ENCODE measurements at places on chromosomes 2 and 18.
A peak's percentile ranks its signal among the peaks of the same experiment; 100 is the strongest.

DNA sequence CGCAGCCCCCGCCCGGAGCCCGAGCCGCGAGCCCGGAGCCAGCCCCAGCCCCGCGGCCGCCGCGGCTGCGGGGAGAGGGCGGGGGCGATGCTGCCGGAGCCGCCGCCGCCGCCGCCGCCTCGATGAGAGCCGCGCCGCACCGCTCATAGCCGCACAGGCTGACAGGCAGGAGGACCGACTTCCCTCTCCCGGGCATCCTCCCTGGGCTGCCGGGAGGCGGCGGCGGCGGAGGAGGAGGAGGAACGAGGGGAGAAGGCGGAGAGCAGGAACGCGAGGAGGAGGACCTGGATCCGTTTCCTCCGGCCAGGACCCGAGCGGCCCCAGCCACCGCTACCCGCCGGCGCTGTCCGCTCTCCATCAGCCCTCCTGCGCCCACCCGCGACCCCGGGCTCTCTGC is 370 bp downstream of the KLHL29 start:
- peak; percentile 68 for DNase-seq

DNA sequence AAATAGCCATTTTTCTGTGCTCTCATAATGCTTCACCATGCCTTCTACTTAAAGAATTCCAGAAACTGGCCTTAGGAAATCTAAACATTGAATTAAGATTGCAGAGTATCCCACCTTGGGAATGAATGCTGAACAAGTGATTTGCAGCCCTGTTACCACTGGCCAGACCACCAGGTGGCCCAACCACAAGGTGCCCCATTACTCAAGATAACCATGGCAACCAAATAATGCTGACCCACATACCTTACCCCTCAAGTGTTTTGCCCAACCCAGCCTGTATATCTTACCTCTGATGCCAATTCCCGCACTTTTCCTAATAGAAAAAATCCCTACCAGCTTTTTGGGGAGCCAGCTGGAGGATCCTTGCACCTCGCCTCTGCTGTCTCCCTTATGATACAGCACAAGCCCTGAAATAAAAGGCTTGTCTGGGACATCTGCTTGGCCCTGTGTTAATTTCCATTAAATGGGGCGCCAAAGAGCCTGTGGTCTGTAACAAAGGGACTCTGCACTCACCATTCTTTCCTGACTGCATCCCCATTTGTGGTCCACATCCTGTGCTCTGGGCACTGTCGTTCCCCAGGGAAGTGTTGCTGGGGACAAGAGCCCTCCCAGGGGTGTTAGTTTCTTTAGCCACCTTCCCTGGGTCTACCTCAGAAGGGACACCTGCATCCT is 17.3 kb upstream of the KCNF1 start:
- no peak for DNase-seq

GRCh38 chr2:221377597-221377996 is 194.5 kb downstream of the EPHA4 start:
- DNase-seq = no peak

- no peak for DNase-seq
Measured at GRCh38 chr2:240903191-240904060, 2.7 kb upstream of the CROCC2 start.

GRCh38 chr2:229931241-229931640 is 8.9 kb downstream of the FBXO36 start:
- DNase-seq = no peak

DNA sequence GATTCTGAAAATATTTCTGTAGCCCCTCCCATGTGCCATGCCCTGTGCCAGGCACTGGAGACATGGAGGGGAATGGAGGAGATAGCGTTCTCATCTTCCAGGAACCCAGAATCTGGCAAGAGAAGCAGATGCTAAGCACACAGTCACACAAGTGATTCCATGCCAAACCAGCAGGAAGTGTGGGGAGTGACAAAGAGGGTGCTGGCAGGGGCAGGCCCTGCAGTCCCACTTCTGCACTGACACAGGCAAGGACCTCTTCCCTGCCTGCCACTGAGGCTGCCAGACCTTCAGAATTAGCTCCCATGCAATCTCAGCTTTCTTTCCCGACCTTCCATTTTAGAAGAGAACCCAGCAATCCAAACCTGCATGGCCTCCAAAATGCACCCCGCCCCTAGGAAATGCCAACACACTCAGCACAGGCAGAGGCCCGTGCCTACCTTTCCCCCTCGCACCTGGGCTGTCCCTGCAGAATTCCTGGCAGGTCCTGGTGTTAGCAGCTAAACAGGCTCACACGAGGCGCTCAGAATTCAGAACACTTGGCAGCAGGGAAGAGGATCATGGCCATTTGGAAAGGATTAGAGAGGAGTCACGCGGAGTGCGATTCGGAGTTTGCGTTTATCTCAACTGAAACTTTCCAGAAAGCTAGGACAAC is 155.3 kb downstream of the MSH2 start:
- DNase-seq = no peak

GRCh38 chr2:47819834-47820233 is 36.9 kb downstream of the MSH6 start:
- DNase-seq = no peak

DNA sequence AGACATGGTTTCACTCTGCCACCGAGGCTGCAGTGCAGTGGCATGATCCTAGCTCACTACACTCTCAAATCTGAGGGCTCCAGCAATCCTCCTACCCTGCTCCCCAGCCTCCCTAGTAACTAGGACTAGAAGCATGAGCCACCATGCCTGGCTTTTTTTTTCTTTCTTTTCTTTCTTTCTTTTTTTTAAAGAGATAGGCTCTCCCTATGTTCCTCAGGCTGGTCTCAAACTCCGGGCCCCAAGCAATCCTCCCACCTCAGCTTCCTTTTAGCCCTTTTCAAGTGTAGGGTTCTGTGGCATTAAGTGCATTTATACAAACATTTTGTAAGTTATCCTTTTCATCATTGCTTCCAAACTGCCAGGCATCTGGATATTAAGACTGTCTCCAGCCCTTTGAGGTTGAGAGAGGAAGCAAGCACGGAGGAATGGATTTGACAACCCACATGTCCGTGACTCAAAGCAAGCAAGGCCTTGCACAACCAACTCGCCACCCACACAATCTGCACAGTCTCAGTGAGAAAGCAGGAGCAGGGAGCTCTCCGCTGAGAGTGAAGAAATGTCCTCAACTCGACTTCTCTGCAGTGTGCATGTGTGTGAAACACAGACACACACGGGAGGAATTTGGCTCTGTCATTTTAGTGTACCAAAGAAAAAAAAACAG is 65.6 kb downstream of the ATP8B1 start:
- DNase-seq = peak; percentile 35

DNA sequence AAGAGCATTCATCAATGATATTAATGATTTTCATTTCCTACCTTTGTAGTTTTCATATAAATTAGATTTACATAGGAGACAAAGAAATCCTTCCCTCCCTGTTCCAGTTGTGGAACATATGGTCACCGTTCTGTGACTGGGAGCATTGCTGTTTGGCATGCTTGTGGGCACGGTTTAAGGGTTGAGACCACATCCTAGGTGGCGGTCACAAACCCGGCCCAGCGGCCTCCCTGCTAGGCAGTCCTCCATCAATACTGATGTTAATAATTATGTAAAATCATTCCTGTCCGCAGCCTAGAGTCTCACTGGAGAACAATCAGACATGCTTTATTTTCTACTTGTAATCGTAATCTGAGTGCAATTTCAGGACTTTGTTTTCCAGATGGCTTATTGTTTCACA is 117.9 kb downstream of the AGAP1 start:
- no peak for DNase-seq

DNA sequence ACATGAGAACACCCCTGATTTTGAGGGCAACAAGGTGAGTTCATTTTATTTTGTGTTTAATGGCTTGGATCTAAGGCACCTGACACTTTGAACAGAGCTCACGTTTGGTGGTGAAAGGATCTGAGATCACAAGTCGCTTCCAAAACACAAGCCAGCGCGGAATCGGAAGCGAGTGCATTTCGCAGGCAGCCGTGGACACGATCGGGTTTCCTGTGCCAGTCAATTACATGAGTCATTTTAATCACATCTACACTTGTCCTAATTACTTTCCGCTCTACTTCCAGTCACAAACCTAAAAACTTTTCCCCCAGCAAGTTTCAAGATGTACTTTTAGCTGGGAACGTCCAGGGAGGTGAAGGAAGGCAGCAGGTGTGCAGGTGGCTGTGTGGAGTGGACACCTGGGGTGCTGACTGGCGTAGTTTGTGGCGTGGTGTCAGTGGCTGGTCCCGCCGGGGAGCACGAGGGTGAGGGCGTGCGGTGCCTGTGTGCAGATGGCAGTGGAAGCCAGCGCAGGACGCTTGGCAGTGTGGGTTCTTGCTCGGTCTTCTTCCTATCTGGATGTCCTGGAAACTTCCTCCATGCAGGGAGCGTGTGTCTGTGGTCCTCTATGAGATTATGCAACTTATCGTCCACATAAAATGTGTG is 75.6 kb downstream of the DCDC2C start:
- no peak for DNase-seq

DNA sequence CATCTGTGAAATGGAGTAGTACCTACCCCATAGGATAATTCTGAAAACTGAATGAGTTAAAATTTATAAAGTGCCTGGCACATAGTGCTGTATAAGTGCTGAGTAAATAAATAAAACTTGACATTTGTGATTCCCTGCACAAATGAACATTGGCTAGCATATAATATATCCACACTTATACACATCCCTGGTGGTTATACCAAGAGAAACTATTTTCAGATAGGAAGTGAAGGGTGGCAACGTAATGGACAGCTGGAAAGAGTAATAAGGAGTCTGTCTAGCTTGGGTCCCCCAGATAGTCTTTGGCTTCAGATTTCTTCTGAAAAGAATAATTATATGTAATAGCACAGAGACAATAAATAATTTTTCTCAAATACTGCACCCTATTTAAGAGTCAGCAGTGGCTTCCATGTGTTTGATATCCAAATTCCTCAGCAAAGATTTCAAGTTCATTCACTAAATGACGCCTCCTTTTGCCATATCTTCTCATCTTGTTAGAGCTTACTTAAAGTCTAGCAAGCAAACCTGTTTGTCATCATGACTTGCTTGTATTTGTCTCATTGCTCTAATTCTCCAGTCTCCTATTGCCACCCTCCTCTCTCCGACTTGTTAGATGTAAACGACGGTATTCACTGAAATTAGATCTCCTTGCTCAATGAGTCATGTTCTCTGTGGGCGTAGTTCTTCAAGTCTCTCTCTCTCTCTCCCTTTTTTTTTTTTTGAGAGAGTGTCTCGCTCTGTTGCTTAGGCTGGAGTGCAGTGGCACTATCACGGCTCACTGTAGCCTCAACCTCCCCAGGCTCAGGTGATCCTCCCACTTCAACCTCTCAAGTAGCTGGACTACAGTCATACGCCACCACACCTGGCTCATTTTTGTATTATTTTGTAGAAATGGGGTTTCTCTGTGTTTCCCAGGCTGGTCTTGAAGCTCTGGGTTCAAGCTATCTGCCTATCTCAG is 8.7 kb upstream of the ADGRF3 start:
- no peak for DNase-seq

DNA sequence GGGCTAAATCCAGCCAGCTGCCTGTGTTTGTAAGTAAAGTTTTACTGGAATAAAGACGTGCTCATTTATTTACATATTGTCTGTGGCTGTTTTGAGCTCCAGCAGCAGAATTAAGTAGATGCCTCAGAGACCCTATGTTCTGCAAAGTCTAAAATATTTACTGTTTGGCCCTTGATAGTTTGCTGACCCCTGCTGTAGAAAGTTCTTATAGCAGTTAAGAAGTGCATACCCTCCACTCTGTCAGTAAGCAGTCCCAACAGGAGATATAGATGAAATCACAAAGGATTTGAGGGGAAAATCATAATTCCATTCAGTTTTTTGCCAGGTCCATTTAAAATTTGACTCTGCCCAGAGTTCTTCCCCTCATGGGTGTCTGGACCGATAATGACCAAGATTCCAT is 50.1 kb upstream of the ITM2C start:
- no peak for DNase-seq

GRCh38 chr2:144254342-144255235 is 265.3 kb downstream of the ZEB2 start:
- DNase-seq = no peak

DNA sequence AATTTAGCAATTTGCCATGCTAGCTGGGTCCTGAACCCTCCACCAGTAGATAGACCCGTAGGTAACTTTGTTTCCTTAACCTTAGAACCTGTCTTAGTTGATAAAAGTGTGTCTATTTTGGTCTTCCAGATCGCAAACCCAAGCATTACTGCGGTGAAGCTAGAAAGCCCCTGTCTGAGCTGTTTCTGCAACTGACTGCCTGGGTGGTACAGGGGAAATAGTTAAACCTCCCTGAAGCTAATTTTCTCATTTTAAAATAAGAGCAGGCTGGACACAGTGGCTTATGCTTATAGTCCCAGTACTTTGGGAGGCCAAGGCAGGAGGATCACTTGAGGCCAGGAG is 101.7 kb upstream of the MSH2 start:
- DNase-seq = no peak
